ENCODE measurements at places on chromosomes 6 and 20. TPM values are rescaled to one million over a fixed set of nuclear protein-coding genes. Genes with fewer than 3 reads are reported as not detected.

DNA sequence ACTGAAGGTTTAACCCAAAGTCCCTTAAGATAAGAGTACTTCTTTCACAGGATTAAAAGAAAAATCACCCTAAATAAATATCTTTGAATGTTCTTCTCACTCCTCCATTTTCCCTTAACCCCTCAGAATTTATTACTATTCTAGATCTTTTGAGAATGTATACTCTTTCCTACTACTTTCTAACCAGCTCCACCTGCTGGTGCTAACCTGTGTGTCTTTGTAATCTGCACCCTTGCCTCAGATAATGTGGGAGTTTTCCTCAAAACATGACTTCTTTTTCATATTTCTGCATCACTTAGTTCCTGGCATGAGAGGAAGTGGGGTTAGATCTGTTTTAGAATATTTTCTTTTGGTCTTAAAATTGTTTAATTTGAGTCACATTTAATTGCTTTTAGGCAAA lies 394.2 kb downstream of the BMP2 start:
- no peak for DNase-seq

ARMH2 gene
- total RNA-seq, result not detected

RFX6 gene
- not detected for total RNA-seq

PRR3 gene
- 21.4 TPM for total RNA-seq
